ENCODE measurements at places on chromosomes 7 and 10. TPM values are rescaled to one million over a fixed set of nuclear protein-coding genes. Genes with fewer than 3 reads are reported as not detected.

Gene AKR1C3
- polyA plus RNA-seq: 1.6 TPM

Gene ADCY1
- 0.18 TPM for polyA plus RNA-seq

Gene DOCK4
- polyA plus RNA-seq: not detected

Gene AMPH
- polyA plus RNA-seq: not detected

Gene HYAL4
- not detected for polyA plus RNA-seq

Gene LIPF
- not detected for polyA plus RNA-seq

Gene CPED1
- polyA plus RNA-seq: 3.8 TPM

Gene NUTM2E
- polyA plus RNA-seq: not detected

Gene ARMC10
- polyA plus RNA-seq: 33.2 TPM

Gene SPDYE2
- polyA plus RNA-seq: 1.2 TPM

Gene HDAC9
- polyA plus RNA-seq: 81.2 TPM

Gene SEMA3A
- polyA plus RNA-seq: 0.08 TPM

Gene CAMK2B
- polyA plus RNA-seq: not detected

Gene TMEM196
- not detected for polyA plus RNA-seq

Gene NODAL
- not detected for polyA plus RNA-seq

Gene EIF5AL1
- polyA plus RNA-seq: 0.18 TPM

Gene NPY
- 0.80 TPM for polyA plus RNA-seq

Gene SH2D4B
- not detected for polyA plus RNA-seq

Gene PSD
- polyA plus RNA-seq: 2.8 TPM

Gene TWIST1
- not detected for polyA plus RNA-seq

Gene OPN1SW
- polyA plus RNA-seq: not detected

Gene OR2A1
- polyA plus RNA-seq: not detected

Gene PLXNA4
- not detected for polyA plus RNA-seq

Gene TUBAL3
- polyA plus RNA-seq: not detected

Gene CLCN1
- not detected for polyA plus RNA-seq

Gene BLNK
- polyA plus RNA-seq: 217 TPM

Gene CELF2
- polyA plus RNA-seq: 142 TPM

Gene SLC16A12
- not detected for polyA plus RNA-seq

Gene AQP1
- not detected for polyA plus RNA-seq

Gene GRM3
- not detected for polyA plus RNA-seq

Gene RAPGEF5
- 1.2 TPM for polyA plus RNA-seq

Gene NUTM2D
- polyA plus RNA-seq: 0.19 TPM

Gene RPEL1
- not detected for polyA plus RNA-seq

Gene WEE2
- not detected for polyA plus RNA-seq

Gene AKAP9
- 36.2 TPM for polyA plus RNA-seq

Gene GNAT3
- polyA plus RNA-seq: not detected

Gene OR13A1
- 0.55 TPM for polyA plus RNA-seq

Gene GPR146
- 2.6 TPM for polyA plus RNA-seq

Data from IgD-negative memory B cell (primary cell).